ENCODE measurements at places on chromosomes 12 and 14.
A peak's percentile ranks its signal among the peaks of the same experiment; 100 is the strongest.

- no peak for DNase-seq
Measured at GRCh38 chr12:28232211-28232928, 42.1 kb downstream of the CCDC91 start.

DNA sequence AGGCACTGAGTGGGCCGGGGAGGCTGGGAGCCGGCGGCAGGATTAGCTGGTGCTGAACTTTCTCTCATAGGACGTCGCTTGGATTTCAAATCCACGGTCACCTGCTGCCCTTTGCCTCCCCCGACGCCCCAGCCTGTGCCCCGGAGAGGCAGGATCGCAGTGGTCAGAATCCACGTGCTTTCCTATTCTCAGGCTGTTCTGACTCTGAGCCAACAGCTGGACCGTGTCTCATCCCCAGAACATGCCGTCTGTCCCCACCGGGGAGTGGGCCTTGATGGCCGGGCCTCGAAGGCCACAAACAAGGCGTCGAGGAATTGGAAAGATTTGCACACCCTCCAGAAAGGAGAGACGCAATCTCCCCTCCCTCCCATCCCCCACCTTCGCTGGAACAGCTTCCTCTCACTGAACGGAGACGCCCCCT is 18.5 kb upstream of the MLXIP start:
- peak; percentile 35 for DNase-seq

DNA sequence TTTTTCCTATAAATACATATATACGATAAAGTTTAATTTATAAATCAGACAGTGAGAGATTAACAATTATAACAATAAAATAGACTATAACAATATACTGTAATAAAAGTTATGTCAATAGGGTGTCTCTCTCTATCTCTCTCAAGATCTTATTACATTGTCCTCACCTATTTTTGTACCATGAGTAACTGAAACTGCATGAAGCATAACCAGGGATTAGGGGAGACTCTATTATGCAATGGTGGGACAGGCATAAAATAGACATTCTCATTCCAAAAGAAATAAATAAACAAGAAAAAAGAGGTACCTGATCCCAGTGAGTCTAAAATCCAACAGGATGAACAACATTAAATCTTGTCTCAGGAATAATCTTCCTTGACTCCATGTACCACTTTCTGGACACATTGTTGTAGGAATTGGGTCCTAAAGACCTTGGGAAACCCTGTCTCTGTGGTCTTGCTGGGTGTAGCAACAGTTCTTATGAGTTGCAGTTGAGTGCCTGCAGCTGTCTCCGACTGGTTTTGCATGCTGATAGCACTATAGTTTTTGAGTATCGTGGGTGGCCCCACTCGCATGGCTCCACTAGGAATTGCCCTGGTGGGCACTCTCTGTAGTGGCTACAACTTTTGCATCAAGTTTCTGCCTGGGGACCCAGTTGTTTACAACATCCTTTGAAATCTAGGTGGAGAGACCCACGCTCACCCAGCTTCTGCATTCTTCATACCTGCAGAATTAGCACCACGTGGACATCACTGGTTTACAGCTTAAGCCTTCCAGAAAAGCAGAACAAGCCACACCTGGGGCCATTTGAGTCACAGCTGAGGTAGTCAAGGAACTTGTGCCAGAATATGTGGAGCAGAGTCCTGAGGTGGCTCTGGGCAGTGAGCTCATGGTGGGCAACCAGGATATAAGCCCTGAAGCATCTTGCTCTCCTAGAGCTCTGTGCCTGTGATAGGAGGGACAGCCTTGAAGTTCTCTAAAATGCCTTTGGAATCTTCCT is 204.7 kb downstream of the KITLG start:
- DNase-seq, result no peak

DNA sequence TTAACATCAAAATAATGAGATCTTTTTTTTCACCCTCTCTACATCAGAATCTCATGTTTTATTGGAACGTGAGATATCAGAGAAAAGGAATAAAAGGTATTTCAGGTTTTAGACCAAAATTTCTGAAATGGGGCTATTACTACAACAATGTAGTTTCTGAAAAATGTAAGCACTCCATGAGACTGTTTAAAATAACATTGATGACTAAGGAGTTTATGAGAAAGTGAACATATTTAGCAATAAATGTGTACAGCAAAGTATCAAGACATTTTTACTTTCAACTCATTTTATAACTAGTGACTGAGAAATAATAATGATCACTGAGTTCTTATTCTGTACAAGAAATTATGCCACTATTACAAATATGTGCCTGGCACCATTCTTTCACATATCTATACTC is 39.3 kb upstream of the ABCC9 start:
- no peak for DNase-seq

DNA sequence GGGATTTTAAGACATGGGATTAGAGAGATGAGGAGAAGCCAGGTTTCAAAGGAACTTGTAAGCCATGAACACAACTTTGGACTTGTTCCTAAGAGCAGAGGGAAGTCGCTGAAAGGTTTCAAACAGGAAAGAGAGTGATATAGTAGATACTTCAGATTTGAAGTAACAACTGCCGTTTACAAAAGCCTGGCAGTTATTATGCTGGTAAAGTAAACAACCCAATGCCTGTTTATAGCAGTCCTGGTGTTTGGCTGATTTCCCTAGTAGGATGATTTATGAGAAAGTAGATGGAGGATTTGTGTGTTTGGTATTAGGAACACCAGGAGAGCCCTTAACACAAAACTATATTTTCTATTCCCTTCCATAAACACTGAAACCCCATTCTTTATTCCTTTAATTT is 285.7 kb downstream of the RMST start:
- no peak for DNase-seq

GRCh38 chr12:2804393-2805142 is 7.9 kb upstream of the ITFG2 start:
- peak; percentile 79 for DNase-seq

DNA sequence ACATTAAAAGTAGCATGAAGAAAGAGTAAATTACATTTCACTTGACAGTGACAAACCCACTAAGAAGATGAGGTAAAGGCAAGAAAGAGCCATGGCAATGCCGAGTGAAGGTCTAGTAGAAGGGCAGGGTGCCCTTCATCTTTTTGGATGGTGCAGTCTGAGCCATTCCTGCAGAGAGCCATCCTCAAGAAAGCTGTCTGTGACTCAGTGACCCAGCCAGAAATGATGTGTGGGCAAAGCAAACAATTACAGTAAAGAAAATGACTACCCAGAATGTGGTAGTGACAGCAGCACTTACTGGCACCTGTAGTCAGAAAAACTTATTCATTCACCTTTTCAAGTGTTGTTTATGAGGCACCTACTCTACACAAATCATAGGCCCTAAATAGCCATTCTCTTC is 281.7 kb downstream of the DUSP6 start:
- DNase-seq, result no peak

GRCh38 chr12:110137786-110138185 is 13.6 kb downstream of the IFT81 start:
- no peak for DNase-seq

GRCh38 chr14:95300002-95300696 is 19.6 kb downstream of the CLMN start:
- no peak for DNase-seq

DNA sequence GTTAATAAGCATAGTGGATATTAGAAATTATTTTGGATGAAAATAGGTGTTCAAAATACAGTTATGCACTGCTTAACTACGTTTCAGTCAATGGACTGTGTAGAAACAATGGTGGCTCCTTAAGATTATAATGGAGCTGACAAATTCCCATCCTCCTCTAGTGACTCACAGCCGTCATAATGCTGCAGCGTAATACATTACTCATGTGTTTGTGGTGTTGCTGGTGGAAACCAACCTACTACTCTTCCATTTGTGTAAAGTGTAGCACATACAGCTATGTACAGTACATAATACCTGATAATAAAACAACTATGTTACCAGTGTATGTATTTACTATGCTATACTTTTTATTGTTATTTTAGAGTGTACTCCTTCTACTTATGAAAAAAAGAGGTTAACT is 111.2 kb upstream of the TMCC3 start:
- DNase-seq, result peak; percentile 92

DNA sequence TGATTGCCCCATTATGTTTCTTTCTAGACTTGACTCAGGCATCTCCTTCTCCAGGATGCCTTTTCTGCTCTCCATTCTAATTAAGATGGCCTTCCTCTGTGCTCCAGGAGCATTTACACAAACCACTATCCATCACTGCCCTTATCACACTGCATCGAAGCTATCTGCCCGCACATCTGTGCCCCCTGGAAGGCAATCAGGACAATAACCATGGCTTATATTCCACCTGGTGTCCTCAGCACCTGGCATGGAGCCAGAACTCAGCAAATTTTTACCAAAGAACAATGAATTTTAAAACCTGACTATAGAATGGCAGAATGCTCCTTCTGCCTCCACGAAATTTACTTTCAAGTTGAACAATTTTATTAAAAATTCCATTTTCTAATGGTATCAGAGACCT is 465.8 kb downstream of the APAF1 start:
- DNase-seq, result no peak

GRCh38 chr14:75979071-75979571 is 2.7 kb downstream of the TGFB3 start:
- DNase-seq, result peak; percentile 63

Measured in cardiac muscle cell (in vitro differentiated cells and primary cell).